ENCODE measurements at places on chromosomes 2 and 18. TPM values are rescaled to one million over a fixed set of nuclear protein-coding genes. Genes with fewer than 3 reads are reported as not detected.

PIEZO2 gene
- total RNA-seq, result 1.8 TPM

- no peaks in the 10 kb centered on the region for H3K36me3 ChIP-seq
- no peaks in the 10 kb centered on the region for H3K4me1 ChIP-seq
- no peaks in the 10 kb centered on the region for H3K27me3 ChIP-seq
- DNase-seq, result no peak
Measured at GRCh38 chr2:217222309-217222910, 362.5 kb upstream of the TNP1 start.

- no peaks in the 10 kb centered on the region for H3K27me3 ChIP-seq
- DNase-seq, result peak; percentile 34
- H3K4me3 ChIP-seq, result no peak overlapping the region
- H3K36me3 ChIP-seq, result no peaks in the 10 kb centered on the region
Measured at GRCh38 chr2:105789745-105790460, 45.2 kb downstream of the NCK2 start.

DNA sequence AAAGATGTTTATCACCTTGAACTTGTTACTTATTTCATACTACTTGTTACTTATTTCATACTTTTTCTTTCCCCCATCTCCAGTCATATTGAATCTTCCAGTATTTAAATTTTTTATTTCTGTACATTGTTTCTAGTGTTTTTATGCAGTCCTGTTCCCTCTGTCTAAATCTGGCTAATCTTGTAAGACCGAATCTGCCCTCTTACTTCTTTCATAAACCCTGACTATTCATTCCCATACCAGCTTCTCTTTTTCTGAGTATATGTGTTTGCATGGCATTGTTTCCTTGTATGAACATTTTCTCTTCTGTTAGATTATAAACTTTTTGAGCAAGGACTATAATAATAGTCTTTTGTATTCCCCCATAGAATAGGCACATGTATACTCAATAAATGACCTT, 131.7 kb downstream of the TAF4B start:
- no peak overlapping the region for H3K4me3 ChIP-seq
- no peaks in the 10 kb centered on the region for H3K4me1 ChIP-seq
- no peak for DNase-seq

- no peaks in the 10 kb centered on the region for H3K27me3 ChIP-seq
- no peaks in the 10 kb centered on the region for H3K4me1 ChIP-seq
- H3K27ac ChIP-seq, result peak overlapping the region; percentile 98
- no peaks in the 10 kb centered on the region for H3K36me3 ChIP-seq
- peak; percentile 18 for DNase-seq
Measured at GRCh38 chr2:24970483-24971285, 1.1 kb downstream of the DNAJC27 start.

GRCh38 chr2:198441246-198441645, 636.9 kb downstream of the PLCL1 start:
- no peaks in the 10 kb centered on the region for H3K4me1 ChIP-seq
- no peaks in the 10 kb centered on the region for H3K27me3 ChIP-seq
- no peaks in the 10 kb centered on the region for H3K36me3 ChIP-seq
- DNase-seq, result no peak

DNA sequence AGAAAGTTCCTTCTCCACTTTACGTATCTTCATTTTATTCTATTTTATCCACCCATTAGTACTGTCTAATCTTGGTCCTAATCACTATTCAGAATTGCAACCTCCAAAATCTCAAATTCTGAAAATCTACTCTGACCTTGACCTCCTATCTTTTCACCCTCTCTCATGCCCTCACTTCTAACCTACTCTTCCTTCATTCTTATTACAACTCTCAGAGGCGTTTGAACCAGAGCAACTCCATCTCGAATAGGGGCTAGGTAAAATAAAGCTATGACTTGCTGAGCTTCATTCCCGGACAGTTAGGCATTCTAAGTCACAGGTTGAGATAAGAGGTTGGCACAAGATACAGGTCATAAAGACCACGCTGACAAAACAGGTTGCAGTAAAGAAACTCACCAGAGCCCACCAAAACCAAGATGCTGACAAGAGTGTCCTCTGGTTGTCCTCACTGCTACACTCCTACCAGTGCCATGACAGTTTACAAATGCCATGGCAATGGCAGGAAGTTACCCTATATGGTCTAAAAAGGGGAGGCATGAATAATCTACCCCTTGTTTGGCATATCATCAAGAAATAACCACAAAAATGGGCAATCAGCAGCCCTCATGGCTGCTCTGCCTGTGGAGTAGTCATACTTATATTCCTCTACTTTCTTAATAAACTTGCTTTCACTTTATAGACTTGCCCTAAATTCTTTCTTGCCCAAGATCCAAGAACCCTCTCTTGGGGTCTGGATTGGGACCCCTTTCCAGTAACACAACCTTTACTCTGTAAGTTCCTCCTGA, 11.4 kb downstream of the CCDC88A start:
- H3K4me1 ChIP-seq, result no peaks in the 10 kb centered on the region
- DNase-seq, result no peak
- no peaks in the 10 kb centered on the region for H3K27me3 ChIP-seq
- no peak overlapping the region for H3K27ac ChIP-seq
- no peak overlapping the region for H3K4me3 ChIP-seq

DNA sequence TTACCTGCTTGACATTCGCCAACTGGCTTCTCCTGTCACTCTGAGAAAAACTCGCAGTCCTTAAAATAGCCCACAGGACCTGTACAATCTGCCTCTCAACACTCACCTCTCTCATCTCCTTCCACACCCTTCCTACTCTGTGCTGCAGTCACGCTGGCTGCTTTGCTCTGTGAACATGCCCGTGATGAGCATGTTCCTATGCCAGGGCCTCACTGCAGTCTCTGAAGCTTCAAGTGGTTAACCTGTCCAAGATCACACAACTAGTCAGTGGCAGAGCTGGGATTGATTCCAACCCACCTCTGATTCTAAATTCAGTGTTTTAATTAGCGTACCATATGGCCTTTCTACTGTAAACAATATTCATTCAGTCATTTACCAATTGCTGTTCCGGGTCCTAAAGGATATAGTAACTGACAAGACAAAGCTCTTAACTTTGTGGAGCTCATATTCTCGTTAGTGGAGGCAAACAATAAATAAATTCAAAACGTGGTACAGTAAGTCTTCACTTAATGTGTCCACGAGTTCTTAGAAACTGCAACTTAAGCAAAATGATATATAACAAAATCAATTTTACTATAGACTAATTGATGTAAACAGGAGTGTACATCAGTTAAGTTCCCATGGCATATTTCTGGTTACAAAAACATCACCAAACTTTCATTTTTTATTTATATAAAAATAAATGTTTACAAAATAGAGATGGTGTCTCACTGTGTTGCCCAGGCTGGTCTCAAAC, 38.9 kb upstream of the FBXO11 start:
- no peak overlapping the region for H3K4me3 ChIP-seq
- H3K27me3 ChIP-seq, result no peaks in the 10 kb centered on the region
- no peaks in the 10 kb centered on the region for H3K4me1 ChIP-seq
- no peak overlapping the region for H3K27ac ChIP-seq
- no peak for DNase-seq

DNA sequence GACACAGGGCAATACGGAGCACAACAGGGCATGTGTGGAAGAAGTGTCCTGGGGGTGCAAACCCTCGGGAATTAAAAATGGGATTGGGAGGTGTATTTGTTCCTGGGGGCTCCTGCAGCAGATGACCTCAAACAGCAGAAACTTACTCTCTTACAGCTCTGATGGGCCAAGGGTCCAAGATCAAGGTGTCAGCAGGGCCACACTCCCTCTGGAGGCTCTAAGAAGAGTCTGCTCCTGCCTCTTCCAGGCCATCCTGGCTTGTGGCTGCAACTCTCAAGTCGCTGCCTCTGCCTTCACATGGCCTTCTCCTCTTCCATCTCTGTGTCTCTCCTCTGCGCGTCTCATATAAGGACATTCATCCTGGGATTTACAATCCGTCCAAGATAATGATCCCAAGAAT, 12.4 kb upstream of the SPATA3 start:
- DNase-seq, result no peak
- H3K27ac ChIP-seq, result no peak overlapping the region
- no peaks in the 10 kb centered on the region for H3K27me3 ChIP-seq
- H3K4me3 ChIP-seq, result no peak overlapping the region

DNA sequence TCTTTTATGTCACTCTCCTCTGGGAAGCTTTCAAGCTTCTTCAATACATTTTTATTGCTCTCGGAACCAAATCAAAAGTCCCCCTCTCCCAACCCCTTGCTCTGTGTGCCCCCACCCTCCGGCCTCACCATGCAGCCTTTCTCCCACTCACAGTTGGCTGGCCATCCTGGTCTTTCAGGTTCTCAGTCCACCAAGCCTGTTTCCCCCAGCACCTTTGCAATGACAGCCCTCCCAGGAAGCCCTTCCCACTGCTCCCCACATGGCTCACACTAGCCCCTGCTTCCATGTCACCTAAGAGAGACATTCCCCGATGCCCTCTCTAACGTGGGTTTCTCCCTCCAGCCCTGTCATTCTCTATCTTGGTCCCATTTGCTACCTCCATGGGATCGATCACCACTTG, 266.6 kb downstream of the SRBD1 start:
- H3K27ac ChIP-seq, result no peak overlapping the region
- no peak overlapping the region for H3K4me3 ChIP-seq
- no peak for DNase-seq
- no peaks in the 10 kb centered on the region for H3K36me3 ChIP-seq

DNA sequence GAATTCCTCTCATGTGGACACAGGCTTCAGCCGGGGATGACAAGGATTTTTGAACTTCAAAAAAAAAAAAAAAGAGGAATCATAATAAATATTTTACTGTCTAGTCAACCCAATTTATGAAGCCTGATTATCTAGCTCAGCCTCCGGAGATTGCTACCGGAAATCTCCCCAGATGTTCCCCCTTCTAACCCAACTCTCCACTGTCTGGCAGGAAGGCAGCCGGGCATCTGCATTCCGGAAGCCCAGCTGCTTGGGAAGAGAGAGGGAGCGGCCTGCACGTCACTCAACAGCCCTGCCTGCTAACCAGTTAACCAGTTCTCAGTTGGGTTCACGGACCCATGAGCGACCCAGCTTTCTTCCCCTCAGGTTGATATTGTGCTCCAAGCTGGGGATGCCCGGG, 87.2 kb upstream of the POU3F3 start:
- DNase-seq, result no peak
- H3K27ac ChIP-seq, result no peak overlapping the region
- H3K36me3 ChIP-seq, result no peaks in the 10 kb centered on the region
- H3K4me1 ChIP-seq, result no peaks in the 10 kb centered on the region
- H3K27me3 ChIP-seq, result no peaks in the 10 kb centered on the region
- H3K4me3 ChIP-seq, result no peak overlapping the region

GRCh38 chr18:70781860-70782453, 493.1 kb downstream of the SOCS6 start:
- no peaks in the 10 kb centered on the region for H3K4me1 ChIP-seq
- no peak for DNase-seq
- H3K4me3 ChIP-seq, result no peak overlapping the region

DNA sequence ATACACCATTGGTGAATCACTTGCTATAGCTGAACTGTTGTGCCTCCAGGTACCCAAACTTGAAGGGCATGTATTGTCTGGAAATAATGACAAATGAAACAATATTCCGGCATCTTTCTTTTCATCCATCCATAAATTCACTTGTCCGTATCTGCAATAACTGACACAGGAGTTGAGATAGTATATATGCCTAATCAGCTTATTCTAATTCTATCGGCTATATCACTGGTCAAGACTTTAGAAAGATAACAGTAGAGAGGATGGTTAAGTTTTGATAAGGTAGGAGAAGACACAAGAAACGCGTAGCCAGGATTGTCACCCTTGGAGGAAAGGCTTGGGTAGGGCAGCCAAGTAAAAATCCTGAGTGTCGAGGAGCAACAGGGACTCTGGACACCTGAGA, 1634.6 kb upstream of the CELF4 start:
- no peaks in the 10 kb centered on the region for H3K36me3 ChIP-seq
- H3K27me3 ChIP-seq, result no peaks in the 10 kb centered on the region
- H3K4me3 ChIP-seq, result no peak overlapping the region
- no peak overlapping the region for H3K27ac ChIP-seq
- DNase-seq, result no peak

GRCh38 chr2:22901471-22902179, 483.4 kb upstream of the KLHL29 start:
- DNase-seq, result no peak
- H3K36me3 ChIP-seq, result no peaks in the 10 kb centered on the region
- no peaks in the 10 kb centered on the region for H3K4me1 ChIP-seq
- no peak overlapping the region for H3K4me3 ChIP-seq
- no peak overlapping the region for H3K27ac ChIP-seq
- H3K27me3 ChIP-seq, result no peaks in the 10 kb centered on the region

DNA sequence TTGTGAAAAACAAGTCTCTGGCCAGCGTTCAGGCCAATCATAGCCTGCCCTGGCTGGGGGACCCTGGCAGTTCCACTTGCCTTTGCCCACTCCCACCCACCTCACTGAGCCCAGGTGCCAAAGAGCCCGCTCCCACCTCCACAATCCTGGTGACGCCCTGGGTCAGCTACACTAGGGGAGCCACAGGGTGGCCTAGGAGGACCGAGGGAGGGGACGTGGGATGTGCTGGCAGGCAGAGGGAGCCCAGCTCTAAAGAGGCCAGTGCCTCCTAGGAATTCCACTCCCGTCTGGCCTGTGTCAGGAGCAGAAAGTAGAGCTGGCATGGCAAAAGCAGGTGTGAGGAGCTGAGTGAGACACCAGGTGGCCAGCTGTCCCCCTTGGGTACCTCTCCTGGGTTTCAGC, 49.3 kb downstream of the TNS1 start:
- H3K4me3 ChIP-seq, result no peak overlapping the region
- H3K27me3 ChIP-seq, result no peaks in the 10 kb centered on the region
- peak overlapping the region; percentile 97 for H3K27ac ChIP-seq
- DNase-seq, result no peak
- no peaks in the 10 kb centered on the region for H3K36me3 ChIP-seq
- peaks cover 15% of the 10 kb centered on the region for H3K4me1 ChIP-seq

DNA sequence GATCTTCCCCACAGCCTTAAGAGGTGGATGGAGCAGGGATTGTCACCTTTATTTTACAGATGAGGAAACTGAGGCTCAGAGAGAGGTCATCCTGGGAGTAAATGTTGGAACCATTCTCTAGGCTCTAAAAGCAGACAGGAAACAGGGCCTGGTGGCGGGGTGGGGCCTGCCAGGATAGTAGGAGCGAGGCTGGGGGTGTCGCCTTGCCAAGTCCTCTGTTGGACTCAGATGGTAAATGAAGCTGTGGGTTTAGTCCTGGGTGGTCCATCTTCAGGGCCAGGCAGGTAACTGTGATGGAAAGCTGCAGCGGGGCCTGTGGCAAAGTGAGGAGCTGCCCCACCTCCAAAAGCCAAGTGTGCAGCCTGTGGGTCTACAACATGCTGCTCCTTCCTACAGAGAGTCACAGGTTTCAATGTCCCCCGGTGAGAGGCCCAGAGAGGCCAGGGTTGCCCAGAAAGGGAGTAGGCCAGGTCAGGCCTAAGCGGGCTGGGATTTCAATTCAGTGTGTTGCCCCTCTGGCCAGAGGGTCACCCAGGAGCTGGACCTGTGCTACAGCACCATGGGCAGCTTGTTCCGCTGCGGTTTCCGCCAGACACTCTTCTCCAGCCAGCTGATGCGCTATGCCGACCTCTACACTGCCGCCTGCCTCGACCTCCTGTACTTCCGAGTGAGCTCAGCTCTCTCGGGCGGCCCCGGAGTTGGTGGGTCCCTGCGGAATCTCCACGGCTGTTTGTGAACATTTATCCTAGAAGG, 6.6 kb downstream of the NT5DC4 start:
- no peaks in the 10 kb centered on the region for H3K36me3 ChIP-seq
- no peaks in the 10 kb centered on the region for H3K27me3 ChIP-seq
- H3K4me3 ChIP-seq, result no peak overlapping the region
- DNase-seq, result no peak
- H3K4me1 ChIP-seq, result no peaks in the 10 kb centered on the region
